Effector memory CD4-positive, alpha-beta T cell (primary cell): ENCODE measurements at places on chromosomes 2 and 18.

- H3K4me1 ChIP-seq = no peaks in the 10 kb centered on the region
- no peak for DNase-seq
Measured at GRCh38 chr2:98341241-98341640, 5.0 kb upstream of the CNGA3 start.

- no peak overlapping the region for H3K27ac ChIP-seq
- no peak for DNase-seq
- H3K4me1 ChIP-seq = no peaks in the 10 kb centered on the region
- no peak overlapping the region for H3K4me3 ChIP-seq
- no peaks in the 10 kb centered on the region for H3K27me3 ChIP-seq
Measured at GRCh38 chr2:11819235-11819729, 72.8 kb downstream of the LPIN1 start.

GRCh38 chr2:68031542-68032160 lies 31.2 kb downstream of the C1D start:
- H3K4me3 ChIP-seq = no peak overlapping the region
- H3K27ac ChIP-seq = no peak overlapping the region
- no peaks in the 10 kb centered on the region for H3K36me3 ChIP-seq
- H3K4me1 ChIP-seq = no peaks in the 10 kb centered on the region
- no peak for DNase-seq

DNA sequence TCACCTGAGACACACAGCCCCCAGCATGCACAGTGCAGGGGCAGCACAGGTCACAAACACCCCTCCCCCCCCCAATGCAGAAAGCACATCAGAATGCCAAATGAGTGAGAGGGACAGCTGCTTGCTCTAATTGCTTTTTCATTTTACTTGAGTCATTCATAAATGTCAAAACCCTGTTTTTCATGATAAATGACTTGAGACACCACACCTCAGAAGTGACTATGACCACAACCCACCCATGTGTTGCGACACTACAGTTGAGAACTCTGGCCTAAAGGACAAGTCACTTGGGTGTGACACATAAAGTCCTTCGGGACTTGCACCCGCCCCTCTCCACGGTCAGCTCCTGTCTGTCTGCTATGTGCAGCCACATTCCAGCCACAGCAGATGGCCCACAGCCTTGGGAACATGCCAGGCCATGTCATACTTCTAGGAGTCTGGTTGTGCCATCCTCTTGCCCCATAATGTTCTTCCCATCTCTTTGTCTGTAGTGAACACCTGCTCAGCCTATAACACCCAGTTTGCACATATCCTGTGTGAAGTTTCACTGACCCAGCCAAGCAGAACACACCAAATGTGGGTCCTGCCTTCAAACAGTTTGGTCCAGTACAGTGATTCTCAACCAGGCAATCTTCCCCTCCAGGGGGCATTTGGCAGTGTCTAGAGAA lies 30.2 kb upstream of the RIOK3 start:
- no peaks in the 10 kb centered on the region for H3K36me3 ChIP-seq
- no peak overlapping the region for H3K27ac ChIP-seq
- no peaks in the 10 kb centered on the region for H3K27me3 ChIP-seq
- no peak for DNase-seq
- no peaks in the 10 kb centered on the region for H3K4me1 ChIP-seq
- no peak overlapping the region for H3K4me3 ChIP-seq

DNA sequence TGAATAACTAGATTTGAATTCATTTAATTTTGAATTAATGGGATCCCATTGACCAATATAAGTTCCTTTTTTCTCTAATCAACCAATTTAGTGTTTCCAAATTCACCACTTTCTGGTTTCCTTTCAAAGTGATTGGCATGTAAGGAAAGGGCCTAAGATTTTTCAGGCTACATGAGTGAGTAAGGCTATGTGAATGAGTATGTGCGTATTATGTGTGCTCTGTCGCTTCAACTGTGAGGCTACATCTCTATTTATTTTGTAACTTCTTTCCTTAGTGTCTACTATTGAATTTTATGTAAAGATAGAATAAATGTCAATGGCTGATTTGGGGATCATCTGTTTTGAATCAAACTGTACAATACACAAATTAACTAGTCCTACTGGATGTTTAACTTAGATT lies 110.6 kb downstream of the ABCA12 start:
- H3K4me3 ChIP-seq = no peak overlapping the region
- no peak for DNase-seq
- no peak overlapping the region for H3K27ac ChIP-seq
- H3K27me3 ChIP-seq = no peaks in the 10 kb centered on the region
- no peaks in the 10 kb centered on the region for H3K36me3 ChIP-seq
- H3K4me1 ChIP-seq = no peaks in the 10 kb centered on the region

- H3K27ac ChIP-seq = no peak overlapping the region
- DNase-seq = no peak
- H3K4me1 ChIP-seq = no peaks in the 10 kb centered on the region
- H3K4me3 ChIP-seq = no peak overlapping the region
- no peaks in the 10 kb centered on the region for H3K36me3 ChIP-seq
Measured at GRCh38 chr2:223587301-223587700, 14.9 kb downstream of the SCG2 start.

GRCh38 chr18:35050028-35050546 lies 8.9 kb downstream of the MAPRE2 start:
- no peaks in the 10 kb centered on the region for H3K27me3 ChIP-seq
- no peak overlapping the region for H3K27ac ChIP-seq
- DNase-seq = no peak

- H3K36me3 ChIP-seq = no peaks in the 10 kb centered on the region
- H3K4me3 ChIP-seq = no peak overlapping the region
- no peaks in the 10 kb centered on the region for H3K27me3 ChIP-seq
- H3K4me1 ChIP-seq = no peaks in the 10 kb centered on the region
- no peak overlapping the region for H3K27ac ChIP-seq
- DNase-seq = no peak
Measured at GRCh38 chr2:219661197-219661954, 33.9 kb downstream of the SLC4A3 start.
